ENCODE measurements at places on chromosomes 11 and 22.

DNA sequence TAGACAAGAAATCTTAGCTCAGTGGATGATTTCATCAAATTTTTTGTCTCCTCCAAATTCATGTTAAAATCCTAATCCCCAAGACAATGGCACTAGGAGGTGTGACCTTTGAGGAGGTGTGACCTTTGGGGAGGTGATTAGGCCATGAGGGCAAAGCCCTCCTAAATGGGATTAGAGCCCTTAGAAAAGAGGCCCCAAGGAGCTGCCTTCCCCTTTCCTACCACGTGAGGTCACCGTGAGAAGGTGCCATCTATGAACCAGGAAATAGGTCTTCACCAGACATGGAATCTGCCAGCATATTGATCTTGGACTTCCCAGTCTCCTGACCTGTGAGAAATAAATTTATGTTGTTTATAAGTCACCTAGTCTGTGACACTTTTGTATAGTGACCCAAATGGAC is 138.7 kb downstream of the TRIM29 start:
- DNase-seq = no peak

GRCh38 chr22:38973289-38974169 is 8.6 kb upstream of the APOBEC3B start:
- DNase-seq = peak; percentile 81

DNA sequence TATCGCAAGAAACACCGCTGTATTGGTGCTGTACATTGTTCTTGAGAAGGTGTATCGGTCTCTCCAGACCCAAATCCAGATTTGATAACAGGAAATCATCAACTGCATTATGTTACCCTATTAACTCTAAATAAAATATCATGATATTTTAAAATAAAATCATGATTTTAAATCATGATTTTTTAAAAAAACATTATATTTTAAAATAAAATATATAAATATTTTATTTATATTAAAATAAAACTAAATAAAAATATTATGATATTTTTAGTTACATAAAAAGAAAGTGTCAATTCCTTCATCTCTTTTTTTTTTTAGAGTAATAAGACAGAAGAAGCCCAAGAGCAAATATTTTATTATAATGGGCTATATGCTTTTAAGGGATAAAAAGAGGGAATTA is 27.6 kb downstream of the RBMXL2 start:
- DNase-seq = no peak

DNA sequence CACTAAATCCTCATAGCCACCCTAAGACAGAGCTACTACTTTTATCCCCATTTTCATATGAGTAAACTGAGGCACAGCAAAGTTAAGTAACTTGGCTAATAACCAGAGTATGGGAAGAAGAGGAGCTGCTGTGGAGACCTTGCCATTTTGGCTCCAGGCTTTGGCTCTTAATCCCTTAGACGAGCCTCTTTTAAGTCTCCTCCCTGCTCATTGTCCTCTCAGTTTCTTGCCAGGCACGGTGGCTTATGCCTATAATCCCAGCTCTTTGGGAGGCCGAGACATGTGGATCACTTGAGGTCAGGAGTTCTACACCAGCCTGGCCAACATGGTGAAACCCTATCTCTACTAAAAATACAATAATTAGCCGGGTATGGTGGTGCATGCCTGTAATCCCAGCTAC is 78.6 kb downstream of the PRR5L start:
- DNase-seq = no peak

DNA sequence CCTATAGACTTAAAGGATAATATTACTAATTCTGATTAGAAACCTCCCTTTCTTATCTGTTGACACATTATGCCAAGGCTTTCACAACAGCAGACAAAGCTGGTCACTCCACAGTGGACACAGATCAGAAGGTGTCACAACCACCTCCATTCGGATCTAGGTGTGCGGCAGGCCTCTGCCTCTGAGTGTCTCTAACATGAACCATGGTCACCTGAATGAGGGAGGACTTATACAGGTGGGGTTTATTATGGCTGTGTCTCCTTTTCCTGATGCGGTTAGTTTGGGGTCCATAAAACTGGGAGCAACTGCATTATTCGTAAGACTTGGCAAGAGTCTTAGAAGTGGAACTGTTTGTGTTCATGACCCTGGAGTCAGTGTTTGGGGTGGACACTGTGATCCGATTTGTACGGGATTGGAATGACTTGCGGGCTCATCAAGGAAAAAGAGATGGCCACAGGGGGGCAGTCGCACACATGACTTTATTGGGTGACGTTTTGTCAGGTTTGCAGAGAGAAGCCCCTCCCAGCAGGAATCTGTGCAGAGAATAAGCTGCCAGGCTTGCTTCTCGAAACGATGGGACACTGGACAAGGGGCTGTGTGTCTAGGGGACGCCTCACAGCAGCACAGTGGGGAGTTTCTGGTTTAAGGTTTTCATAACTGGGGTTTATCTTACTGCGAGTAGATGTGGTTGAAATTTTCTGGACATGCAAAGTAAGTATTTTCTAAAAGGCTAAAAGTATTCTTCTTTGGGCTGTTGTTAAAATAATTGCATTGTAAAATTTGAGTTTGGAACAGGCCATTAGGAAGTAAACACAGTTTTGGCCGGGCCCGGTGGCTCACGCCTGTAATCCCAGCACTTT is 90.6 kb downstream of the GAB4 start:
- peak; percentile 70 for DNase-seq

- no peak for DNase-seq
Measured at GRCh38 chr22:27381960-27382742, 419.4 kb downstream of the MN1 start.
